Activated CD4-positive, CD25-positive, alpha-beta regulatory T cell treated with anti-CD3 and anti-CD28 coated beads, Interleukin-2, amount 50 U/mL, for 72 hours (primary cell): ENCODE measurements at places on chromosomes 6 and 20.

- no peak for DNase-seq
These were observed 2.6 kb upstream of the NOTCH4 start for GRCh38 chr6:32226434-32226833.

DNA sequence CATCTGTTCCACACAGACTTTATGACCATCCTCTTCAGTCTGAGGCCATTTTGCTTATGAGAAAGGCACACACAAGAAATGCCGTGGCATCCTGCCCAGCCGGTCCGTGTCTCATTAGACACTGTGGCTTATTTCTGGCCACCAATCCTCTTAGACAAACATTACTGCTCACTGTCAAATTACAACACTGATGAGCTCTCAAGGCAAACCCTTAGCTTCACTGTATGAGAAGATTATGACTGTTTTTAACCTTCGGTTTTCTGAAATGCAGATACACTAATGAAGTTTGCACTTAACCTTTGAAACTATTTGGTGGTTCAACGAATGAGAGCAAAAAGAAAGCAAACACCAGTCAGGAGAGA lies 50.5 kb upstream of the DST start:
- no peak for DNase-seq

GRCh38 chr6:168333039-168333438 lies 13.5 kb upstream of the DACT2 start:
- no peak for DNase-seq

- DNase-seq = peak; percentile 76
These were observed at the start of gene IRF4 for GRCh38 chr6:391559-392440. Gene IRF4, plus strand, starts transcription at chr6:391752. Its CDS starts 1,401 bp downstream, at chr6:393153.

DNA sequence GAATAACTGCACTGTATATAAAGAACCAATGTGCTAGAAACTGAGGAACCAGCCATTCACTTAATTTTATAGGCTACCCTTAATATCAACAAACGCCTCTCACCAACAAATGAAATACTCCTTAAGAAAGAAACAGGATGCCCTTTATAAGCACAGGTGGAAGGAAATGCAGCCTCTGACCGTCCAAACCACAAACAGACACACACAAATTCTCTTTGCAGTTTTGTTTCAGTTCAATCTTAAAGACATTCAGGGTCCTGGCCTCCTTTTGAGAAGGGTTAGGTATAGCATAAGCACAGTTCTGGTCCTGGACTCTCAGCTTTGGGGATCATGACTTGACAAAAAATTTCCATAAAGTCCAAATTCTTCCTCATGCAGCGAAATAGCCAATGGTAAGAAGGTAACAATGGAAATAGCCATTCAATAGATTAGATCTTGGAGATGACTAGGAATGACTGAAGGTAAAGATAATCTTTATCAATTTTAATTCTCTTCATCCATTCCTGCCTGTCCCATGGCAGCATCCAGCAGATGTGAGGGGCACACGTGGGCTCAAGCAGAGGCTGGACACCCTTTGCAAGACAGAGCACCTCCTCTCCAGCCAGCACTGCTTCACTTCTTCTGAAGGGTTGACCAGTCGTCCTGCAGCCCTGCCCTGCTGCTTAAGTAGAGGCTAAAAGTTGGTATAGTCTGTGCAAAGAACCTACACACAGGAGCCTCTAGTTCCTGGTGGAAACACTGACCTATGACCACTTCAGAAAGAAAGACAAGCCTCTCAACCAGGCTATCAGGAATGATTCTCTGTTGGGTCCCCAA lies 123.9 kb downstream of the CD83 start:
- no peak for DNase-seq

DNA sequence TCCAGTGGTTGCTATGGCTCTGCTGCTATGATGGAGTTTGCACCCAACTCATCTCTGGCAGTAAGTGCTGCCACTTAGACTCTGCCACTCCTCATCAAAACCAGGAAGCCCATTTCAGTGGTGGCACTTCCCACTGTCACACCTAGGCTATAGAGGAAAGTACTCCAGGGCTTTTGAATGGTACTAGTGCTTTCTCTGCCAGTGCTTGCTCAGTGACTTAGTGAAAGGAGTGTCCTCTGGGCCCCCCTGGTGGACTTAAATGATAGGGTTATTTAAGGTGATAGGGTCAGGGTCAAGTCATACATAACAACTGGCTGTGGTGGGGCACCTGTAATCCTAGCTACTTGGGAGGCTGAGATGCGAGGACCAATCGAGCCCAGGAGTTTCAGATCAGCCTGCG lies 22.8 kb downstream of the FITM2 start:
- no peak for DNase-seq
